Mammary microvascular endothelial cell (primary cell): ENCODE measurements at places on chromosomes 5 and 9. TPM values are rescaled to one million over a fixed set of nuclear protein-coding genes. Genes with fewer than 3 reads are reported as not detected.

The MYOT gene
- total RNA-seq = not detected in 2 replicates

The NUTM2F gene
- total RNA-seq = not detected in 2 replicates

The SPATA31D1 gene
- not detected in 2 replicates for total RNA-seq

The SAPCD2 gene
- total RNA-seq = 28.1 and 30.2 TPM in 2 replicates

The BRINP1 gene
- 0.25 and 0.40 TPM in 2 replicates for total RNA-seq
